Activated CD4-positive, alpha-beta T cell treated with anti-CD3 and anti-CD28 coated beads for 1 hour (primary cell): ENCODE measurements at places on chromosomes 2 and 18.

DNA sequence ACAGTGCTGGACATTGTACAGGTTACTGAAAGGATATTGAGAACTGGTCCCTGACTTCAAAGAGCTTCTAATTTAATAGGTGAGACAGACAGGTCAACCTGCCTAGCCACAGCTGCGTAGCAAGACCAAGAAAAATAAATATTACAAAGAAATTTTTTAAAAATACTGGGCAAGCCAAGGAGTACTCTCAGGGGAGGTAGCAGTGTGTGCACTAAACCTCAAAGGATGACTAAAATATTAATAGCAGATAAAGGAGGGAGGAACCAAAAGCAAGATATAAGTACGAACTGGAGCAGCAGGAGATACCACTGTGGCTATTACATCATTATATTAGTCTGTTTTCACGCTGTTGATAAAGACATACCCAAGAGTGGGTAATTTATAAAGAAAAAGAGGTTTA is 14.9 kb downstream of the SCG2 start:
- DNase-seq: no peak

DNA sequence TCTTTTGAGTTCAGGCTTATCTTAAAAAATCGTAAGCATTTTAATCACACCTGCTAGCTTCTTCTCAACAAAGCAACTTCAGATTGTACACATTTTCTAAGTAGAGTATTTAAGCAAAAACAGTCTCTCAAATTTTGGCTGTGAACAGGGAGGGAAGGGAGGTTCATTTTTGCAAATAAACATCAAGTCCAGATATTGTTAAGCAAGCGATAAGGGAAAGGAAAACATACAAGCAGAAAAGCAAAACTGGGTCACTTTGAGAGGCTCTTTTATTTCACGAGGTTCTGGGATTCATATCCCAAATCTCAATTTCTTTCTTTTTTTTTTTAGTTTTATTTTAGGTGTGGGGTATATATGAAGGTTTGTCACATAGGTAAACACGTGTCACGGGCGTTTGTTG is 79.9 kb downstream of the SLC25A12 start:
- no peak for DNase-seq

- no peak for DNase-seq
Observed at GRCh38 chr2:234823196-234823876, 128.5 kb upstream of the SH3BP4 start.

GRCh38 chr2:55585451-55586080 is 31.9 kb downstream of the PPP4R3B start:
- DNase-seq: no peak

DNA sequence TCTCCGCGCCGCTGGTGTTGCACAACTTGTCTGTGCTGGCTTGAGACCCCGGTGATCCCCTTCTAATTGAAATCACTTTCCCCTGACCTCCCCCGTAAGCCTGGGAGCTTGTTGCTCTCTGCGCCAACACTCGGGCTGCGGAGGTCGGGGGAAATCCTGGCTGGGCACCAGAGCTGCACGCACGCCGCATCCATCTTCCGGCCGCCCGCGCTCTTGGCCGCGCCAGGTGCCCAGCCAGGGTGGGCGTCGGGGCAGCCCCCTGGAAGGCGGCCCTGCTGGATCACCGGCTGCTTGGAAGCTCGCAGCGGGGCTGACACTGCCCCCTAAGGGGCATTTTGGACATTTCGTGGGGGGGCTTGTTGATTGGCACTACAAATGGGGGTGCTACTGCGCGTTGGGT is 280.3 kb upstream of the SKOR2 start:
- no peak for DNase-seq

DNA sequence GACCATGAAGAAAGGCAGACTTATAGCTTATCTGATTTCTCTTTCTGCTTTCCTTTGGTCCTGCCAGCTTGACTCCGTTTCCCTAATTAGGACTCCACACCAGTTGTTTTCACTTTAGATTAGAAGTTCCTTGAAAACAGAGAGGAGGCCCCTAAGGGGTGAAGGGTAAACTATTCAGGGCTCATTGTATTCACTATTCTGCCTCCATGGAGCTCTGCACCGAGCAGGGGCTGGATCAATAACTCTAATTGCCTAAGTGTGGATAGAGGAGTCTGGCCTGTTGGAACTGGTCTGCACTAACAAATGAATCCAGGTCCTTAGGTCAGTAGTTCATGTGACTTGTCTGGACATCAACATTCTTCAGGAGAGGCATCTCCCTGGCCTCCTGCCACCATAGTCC is 36.1 kb upstream of the SKA1 start:
- no peak for DNase-seq

- no peak for DNase-seq
Observed at GRCh38 chr2:52919673-52920072, 847.9 kb upstream of the CHAC2 start.

DNA sequence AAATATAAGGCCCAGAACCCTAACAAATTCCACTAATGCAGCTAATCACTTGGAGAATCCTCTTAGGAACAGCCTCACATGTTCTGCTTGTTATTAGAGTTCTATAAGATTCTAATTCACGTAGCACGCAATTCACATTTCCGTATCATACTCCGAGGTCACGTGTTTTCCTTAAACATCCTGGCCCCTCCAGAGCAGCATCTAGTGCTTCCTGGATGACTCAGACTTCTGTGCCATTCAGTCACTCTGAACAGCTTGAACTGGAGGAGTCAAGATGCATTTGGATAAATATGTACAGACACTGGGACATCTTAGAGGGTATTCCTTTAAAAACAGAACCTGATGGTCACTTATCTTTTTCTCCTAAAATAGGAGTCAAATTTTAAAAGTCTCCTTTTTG is 156.5 kb downstream of the MYO5B start:
- no peak for DNase-seq

GRCh38 chr18:77366067-77366719 is 116.5 kb downstream of the GALR1 start:
- DNase-seq: no peak

- no peak for DNase-seq
Observed at GRCh38 chr2:22143840-22144239, 1020.1 kb downstream of the TDRD15 start.
